ENCODE measurements at places on chromosomes 16 and 17. TPM values are rescaled to one million over a fixed set of nuclear protein-coding genes. Genes with fewer than 3 reads are reported as not detected.
A peak's percentile ranks its signal among the peaks of the same experiment; 100 is the strongest.

DNA sequence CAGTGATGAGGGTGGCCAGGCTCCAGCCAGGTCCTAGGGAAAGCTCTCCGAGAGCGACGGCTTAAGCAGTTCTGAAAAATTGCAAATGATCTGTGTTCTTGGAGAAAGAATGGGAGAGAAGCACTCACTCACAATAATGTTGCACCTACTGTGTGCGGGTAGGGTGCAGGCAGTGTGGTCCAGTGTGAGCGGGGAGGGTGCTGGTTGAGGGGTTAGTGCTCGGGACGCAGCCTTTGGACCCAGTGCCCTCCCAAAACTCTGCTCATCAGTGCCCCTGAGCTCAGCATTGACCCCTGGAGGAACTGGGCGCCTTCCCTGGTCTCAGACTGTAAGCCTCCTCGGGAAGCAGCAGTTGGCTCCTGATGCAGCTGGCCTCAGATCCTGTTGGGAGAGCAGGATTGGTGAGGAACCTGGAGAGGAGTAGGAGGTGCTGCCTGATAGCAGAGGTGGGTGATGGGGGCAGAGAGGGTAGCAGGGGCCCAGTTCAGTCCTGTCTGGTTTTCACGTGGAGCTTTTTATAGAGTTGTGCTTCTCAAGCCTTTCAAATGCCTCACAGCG lies 23.6 kb upstream of the ZNF750 start:
- H3K4me3 ChIP-seq = peak overlapping the region; percentile 22
- H3K27me3 ChIP-seq = no peaks in the 10 kb centered on the region
- H3K27ac ChIP-seq = peak overlapping the region; percentile 89
- peaks cover under 1% of the 10 kb centered on the region for H3K36me3 ChIP-seq
- peaks cover 61% of the 10 kb centered on the region for H3K4me1 ChIP-seq

- H3K36me3 ChIP-seq = peaks cover 6% of the 10 kb centered on the region
- no peak overlapping the region for H3K27ac ChIP-seq
- no peak for DNase-seq
- peaks cover 31% of the 10 kb centered on the region for H3K4me1 ChIP-seq
- H3K27me3 ChIP-seq = no peaks in the 10 kb centered on the region
These were observed 27.2 kb downstream of the MAP3K14 start for GRCh38 chr17:45289301-45290268.

GRCh38 chr17:7408863-7409262 lies 1.2 kb downstream of the NLGN2 start:
- peak overlapping the region; percentile 64 for H3K4me3 ChIP-seq
- peaks cover 4% of the 10 kb centered on the region for H3K27me3 ChIP-seq
- peaks cover 17% of the 10 kb centered on the region for H3K4me1 ChIP-seq
- no peak for DNase-seq
- H3K36me3 ChIP-seq = peaks cover 15% of the 10 kb centered on the region

DNA sequence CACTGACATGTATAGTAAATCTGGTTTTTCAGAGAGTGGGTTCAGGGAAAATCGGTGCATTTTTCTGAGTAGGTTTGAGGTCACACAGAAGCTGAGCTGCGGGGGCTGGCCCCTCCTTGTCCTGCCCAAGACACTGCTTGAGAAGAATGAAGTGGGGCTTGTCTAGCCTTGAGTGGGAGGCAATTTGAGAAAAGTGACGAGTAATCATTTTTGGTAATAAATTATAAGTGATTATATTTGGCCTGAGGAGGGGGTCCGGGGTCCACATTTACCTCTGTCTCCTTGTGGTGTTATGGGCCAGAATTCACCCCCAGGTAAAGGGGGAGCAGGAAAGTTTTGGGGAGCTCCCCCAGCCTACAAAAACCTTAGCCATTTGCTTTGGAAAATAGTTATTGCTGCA lies 28.1 kb downstream of the WFDC1 start:
- peaks cover 8% of the 10 kb centered on the region for H3K4me1 ChIP-seq
- no peak overlapping the region for H3K4me3 ChIP-seq
- H3K36me3 ChIP-seq = no peaks in the 10 kb centered on the region
- H3K27ac ChIP-seq = no peak overlapping the region
- H3K27me3 ChIP-seq = peaks cover 5% of the 10 kb centered on the region

DNA sequence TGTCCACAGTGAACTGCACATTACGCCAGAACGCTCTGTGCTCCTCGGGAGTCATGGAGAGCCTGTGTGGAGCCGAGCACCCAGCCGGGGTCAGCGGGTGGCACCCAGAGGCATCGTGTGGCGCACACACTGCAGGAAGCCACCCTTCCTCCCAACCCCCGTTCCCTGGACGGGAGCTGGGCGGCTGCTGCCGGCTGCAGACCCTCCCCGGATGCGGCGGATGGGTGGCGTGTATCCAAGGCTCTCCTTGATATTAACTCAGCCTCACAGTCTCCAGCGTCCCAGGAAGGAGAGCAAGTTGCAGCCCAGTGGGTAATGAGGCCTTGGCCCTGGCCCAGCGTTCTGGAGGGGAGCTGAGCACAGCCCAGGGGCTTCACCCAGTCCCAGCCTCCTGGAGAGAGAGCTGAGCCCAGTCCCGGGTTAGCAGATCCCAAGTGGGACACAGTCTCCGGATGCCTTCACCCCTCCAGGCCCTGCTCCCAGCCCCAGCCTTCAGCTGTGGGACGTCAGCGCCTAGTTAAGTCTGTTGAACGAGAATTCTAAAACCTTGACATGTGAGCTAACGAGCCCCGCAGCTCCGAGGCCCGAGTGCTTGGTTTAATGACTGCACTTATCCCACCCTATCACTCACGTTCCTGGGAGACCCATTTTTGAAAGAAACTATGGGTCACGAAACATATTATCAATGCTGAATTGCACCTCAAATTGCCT lies 86.6 kb downstream of the TBC1D16 start:
- DNase-seq = peak; percentile 66
- H3K4me3 ChIP-seq = peak overlapping the region; percentile 77
- H3K27me3 ChIP-seq = no peaks in the 10 kb centered on the region
- H3K27ac ChIP-seq = peak overlapping the region; percentile 35

DNA sequence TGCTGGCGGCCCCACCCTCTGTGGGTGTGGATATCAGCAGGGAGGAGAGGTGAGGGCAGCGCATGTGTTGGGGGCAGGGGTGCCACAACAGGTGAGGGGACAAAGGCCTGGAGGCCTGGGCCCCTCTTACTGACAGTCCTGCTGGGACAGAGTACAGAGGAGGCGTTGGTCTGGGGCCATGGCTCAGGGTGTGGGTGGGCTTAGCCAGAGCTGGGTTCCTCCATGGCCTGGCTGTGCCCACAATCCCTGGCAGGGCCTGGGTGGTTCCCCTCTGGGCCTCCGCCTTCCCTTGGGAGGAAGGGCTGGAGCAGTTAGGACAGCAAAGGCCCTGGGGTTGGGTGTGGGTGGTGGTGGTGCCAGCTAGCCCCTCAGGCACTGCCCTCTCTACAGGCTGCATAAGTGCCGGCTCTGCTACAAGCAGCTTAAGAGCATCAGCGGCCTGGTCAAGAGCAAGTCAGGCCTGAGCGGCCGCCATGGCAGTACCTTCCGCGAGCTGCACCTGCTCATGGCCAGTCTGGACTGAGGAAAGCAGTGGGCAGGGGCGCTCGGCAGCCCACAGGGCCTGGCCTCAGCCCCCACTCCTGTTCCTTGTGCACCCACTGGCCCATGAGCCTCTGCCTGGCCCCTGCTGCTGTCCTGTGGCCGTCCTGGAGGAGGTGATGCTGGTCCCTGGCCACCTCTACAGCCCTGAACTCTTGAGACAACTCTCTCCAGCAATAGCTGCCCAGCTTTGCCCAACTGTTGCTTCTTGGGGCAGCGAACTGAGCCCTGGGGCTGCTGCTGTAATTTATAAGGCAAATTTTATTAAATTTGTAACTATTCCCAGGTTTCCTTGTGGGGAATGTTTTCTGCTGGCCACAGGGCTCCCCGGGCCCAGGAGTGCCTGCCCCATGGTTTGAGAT lies 21.1 kb downstream of the KATNB1 start:
- H3K27me3 ChIP-seq = no peaks in the 10 kb centered on the region
- no peak overlapping the region for H3K4me3 ChIP-seq
- no peak overlapping the region for H3K27ac ChIP-seq
- H3K36me3 ChIP-seq = no peaks in the 10 kb centered on the region
- peaks cover 5% of the 10 kb centered on the region for H3K4me1 ChIP-seq

Gene TOP2A
- total RNA-seq = 65.8 TPM

Gene IL21R
- 0.29 TPM for total RNA-seq

Gene NUP93
- 68.8 TPM for total RNA-seq

Gene KRTAP1-5
- total RNA-seq = not detected

Gene TEDC2
- total RNA-seq = 10.5 TPM

Gene TLCD3B
- total RNA-seq = 2.1 TPM
